ENCODE measurements at places on chromosomes 2 and 18.

DNA sequence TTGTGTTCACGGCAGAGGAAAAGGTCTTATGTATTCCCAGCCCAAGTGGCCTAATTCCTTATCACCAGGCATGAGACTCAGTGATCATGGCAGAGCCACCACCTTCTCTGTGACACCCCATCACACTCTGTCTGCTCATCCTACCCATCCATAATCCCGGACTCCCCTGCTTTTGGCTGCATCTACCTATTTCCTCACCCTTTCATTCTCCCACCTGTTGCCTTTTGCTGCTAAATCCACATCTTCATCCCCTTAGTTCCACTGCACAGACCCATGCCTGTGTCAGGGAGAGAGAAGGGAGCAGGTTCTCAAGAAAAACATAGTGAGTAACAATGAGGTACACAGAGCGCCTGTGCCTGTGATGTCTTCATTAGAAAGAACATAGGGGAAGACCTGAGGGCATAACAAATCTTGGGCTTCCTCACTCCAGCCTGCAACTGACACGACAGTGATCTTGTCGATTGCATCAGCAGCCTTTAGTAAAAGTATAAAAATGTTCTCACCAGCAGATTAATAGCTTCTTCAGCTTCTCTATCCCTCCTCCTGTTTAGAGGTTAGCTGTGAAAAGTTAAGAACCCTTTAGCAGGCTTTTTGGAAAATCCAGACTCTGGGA is 246.5 kb upstream of the SPRED2 start:
- DNase-seq, result no peak

DNA sequence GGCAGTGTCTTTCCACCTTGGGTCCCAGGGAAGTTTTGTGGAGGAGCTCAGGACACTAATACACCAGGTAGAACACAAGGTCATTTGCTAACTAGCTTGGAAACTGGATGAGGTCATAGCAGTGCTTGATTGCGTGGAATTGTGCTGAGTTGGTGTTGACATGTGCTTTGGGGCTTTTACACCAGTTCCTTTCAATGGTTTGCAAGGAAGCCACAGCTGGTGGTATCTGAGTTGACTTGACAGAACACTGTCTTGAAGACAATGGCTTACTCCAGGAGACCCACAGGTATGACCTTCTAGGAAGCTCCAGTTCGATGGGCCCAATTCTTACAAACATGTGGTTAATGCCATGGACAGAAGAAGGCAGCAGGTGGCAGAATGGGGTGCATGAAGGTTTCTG is 5.9 kb downstream of the CTLA4 start:
- no peak for DNase-seq

DNA sequence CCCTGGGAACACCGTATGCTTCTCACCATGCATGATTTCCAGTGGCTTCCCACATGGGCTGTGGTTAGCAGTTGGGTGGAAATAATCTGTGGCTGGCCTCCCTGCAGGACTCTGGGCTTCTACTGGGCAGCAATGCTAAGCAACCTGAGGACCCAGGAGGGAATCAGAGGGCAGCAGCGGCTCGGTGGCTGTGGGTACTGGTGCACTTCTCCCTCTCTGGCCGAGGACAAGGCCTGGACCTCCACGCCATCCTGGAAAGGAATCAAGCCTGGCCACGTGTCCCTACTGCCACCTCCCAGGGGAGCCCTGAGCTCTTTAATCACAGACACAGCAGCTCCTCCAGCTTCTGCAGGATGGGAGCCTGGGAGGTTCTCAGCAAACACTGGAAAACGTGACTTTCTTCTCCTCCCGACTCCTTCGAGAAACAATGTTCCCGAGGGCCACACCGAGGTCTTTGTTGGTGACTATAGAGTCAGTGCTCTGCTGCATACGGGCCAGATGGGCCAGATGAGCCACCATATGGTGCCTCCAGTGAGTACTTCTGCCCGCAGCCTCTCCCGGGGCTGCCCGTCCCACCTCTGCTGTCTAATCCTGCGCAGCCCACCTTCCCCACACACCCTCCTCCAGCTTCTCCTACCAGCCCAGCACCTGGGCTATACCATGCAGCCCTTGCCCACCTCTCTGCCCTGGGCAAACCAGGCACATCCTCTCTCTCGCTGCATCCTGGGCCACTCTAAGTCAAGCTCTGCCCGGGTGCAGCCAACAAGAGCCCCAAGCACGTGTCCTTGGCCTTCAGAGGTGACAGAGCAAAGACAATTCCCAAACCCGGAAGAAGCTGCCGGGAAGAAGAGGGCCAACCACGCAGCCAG is 42.8 kb upstream of the OTOS start:
- DNase-seq, result no peak

GRCh38 chr2:3460156-3460555 is 59.2 kb downstream of the ADI1 start:
- no peak for DNase-seq

DNA sequence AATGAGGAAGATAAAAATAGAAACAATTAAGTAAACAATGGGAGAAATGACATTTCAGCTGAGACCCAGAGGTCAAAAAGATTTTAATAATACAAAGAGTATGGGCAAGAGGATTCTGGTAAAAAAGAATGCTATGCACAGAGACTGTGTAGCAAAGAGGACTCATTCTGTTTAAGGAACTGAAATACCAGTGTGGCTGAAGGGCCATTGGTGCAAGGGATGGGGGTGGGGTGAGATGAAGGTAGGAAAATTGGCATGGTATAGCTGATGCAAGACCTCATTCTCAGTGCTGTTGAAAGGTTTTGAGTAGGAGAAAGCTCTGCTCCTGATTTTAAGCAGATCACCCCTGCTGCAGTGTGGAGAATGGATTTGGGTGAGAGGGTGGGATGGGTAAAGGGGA is 10.8 kb downstream of the GALNT1 start:
- DNase-seq, result no peak
